ENCODE measurements at places on chromosomes 4 and X.

DNA sequence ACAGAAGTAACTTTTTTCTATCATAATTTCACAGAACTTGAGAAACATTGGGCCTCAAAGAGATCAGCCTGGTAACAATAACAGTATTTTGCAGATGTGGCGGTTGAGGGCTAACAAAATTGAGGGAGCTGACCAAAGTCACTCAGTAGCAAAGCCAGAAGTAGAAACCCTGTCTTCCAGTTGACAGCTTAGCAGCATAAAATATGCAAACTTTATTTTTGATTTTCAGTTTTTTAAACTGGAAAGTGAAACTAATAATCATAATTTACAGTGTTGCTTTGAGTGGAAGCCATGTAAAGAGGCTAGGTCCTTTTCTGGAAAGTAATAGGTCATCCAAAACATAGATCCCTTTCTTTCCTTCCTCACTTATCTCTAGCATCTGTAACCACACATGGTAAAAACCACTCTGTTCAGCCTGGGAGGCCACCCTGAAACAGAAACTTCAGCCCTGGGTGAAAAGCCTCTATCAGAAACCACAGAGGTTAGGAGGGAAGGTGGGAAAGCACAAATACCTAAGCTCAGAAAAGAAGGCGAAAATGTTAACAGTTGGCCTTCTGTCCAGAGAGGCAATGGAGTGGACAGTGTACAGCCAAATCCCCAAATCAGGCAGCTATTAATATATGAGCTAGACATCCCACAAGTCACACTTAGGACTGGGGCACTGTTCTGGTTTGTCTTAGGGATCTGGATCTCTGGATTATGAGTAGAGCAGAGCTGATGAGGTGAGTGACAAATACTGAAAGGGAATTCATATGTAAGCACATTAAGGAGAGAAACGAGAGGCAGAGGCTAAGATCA lies 61.1 kb upstream of the ARSJ start:
- no peak for DNase-seq

GRCh38 chr4:184409502-184409901 lies 64.8 kb downstream of the IRF2 start:
- DNase-seq = no peak

GRCh38 chrX:153600032-153600373 lies 1.1 kb upstream of the CCNQ start:
- DNase-seq = no peak

DNA sequence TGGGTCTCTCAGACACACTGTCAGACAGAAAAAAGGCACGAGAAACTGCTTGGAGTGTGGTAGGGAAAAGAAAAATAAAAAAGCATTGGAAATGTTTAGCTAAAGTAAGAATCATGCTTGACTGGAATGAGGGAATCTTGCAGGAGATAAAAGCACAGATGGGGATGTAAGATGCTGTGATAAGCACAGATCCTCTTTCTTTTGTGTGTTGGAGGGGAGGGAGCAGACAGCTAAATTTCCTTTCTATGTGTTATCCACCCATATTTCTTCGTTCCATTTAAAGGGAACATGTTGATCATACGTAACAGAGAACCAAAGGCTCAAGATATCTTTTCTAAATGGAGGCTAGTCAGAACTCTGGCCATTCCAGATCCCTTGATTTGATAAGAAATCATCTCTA lies 614.0 kb upstream of the LCORL start:
- no peak for DNase-seq

DNA sequence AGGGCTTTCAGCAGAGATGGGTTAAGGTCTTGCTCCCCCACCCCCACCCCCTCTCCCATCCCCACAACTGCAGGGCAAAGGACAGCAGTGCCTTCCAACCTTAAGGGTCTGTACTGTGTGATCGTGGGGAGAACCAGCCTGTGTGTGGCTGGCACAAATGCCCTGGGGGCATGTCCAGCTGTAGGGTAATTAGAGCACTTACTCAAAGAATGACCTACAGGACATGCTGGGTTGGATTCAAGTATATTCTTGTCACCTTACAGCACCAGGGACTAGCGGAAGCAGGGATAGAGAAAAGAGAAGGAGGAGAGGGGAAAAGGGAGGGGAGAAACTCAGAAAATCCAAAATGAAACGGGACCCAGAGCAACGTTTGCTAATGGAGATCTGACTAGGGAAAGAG lies 191.3 kb upstream of the GATB start:
- no peak for DNase-seq

- DNase-seq = peak; percentile 66
Measured at GRCh38 chr4:16225863-16226815, at the start of gene TAPT1. Gene TAPT1 (minus strand): TSS chr4:16226471. CDS start chr4:16226457, 14 bp downstream.

DNA sequence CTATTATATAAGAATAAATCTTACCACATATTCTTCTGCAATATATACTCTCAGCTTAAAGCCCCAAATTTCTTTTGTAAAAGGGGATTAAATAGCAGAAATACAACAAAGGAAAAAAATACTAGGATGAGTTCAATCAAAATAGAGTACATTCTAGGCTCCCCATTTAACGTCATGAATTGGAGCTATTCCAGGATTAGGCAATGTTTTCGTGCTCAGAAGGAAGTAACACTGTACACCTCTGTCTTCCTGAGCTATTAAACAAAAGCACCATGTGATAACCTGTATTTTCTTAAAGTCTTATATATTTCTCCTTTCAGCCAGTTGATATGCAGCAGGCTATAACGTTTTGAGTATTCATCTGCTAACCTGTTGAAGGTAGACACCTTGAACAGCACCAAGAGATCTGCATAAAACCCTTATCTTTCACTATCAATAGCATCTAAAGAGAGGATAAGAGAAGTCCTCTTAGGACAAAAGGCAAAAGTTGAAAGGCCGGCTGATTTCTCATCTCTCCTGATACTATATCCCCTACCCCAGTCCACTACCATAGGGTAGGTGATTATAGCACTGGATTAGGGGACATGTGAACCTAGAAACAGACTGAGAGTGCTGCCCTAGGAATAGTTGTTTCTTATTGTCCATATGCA lies 31.5 kb downstream of the TEC start:
- DNase-seq = no peak

DNA sequence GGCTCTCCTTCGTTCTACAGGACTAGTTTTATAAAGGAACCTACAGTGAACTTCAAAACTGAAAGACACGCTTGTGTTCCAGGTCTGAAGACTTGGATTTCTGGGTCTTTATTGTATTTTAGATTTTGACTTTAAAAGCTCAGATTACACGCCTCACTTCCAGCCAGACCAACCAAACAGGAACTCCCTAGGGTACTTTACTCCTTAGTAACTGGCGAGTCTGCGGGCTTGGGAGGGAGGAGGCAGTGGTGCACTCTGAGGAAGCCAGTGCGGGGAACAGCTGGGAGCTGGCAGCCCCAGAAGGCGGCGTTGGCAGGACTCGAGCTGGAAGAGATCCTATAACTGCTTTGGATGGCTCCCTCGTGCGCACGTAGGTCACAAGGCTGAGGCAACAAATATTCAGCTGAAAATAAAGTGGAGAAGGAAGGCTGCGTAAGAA lies 391 bp upstream of the PHKA1 start:
- DNase-seq = peak; percentile 5

- DNase-seq = no peak
Measured at GRCh38 chr4:30727409-30727808, 7.2 kb downstream of the PCDH7 start.

DNA sequence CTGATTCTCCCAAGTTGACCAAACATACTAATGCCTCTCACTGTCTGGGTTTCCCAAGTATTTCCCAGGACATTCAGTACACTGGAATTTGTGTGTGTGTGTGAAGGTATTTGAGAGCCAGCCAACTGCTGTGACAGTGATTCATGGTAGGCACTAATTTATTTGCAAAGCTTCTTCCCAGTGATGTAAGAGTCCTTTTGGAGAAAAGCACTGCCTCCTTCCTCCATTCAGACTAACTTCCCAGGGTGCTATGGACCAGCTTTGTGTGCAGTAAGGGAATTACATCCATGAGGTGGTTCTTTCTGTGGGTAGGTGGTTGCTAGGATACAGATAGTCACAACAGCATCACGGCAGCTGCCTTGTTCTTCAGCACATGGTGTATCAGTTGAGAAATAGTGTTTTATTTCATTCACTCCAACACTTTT lies 8.7 kb downstream of the EGF start:
- DNase-seq = peak; percentile 72

DNA sequence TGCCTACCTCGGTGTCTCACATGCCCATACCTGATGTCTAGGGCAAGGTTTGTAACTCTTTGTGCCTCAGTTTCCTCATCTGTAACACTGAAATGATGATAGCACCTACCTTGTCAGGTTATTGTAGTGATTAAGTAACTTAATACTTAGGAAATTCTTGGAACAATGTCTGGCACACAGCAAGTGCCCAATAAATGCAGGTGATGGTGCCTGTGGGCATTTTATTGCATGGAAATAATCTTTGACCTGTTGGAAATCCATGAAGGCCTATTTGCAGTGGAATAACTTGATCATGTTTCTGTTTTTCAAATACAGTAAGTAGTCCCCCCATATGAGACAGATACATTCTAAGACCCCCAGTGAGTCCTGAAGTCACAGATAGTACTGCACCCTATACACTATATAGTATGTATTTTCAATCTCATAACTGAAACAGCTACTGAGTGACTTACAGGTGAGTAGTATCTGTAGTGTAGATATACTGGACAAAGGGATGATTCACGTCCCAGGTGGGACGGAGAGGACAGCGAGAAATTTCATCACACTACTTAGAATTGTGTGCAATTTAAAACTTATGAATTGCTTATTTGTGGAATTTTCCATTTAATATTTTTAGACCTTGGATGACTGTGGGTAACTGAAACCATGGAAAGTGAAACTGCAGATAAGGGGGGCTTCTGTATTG lies 42.1 kb downstream of the AFF1 start:
- no peak for DNase-seq
